Stimulated activated CD4-positive, alpha-beta T cell treated with anti-CD3 and anti-CD28 coated beads, Interleukin-12 subunit alpha, Interleukin-12 subunit beta, amount 100 ng/mL, for 48 hours (primary cell): ENCODE measurements at places on chromosomes 3 and 15.

DNA sequence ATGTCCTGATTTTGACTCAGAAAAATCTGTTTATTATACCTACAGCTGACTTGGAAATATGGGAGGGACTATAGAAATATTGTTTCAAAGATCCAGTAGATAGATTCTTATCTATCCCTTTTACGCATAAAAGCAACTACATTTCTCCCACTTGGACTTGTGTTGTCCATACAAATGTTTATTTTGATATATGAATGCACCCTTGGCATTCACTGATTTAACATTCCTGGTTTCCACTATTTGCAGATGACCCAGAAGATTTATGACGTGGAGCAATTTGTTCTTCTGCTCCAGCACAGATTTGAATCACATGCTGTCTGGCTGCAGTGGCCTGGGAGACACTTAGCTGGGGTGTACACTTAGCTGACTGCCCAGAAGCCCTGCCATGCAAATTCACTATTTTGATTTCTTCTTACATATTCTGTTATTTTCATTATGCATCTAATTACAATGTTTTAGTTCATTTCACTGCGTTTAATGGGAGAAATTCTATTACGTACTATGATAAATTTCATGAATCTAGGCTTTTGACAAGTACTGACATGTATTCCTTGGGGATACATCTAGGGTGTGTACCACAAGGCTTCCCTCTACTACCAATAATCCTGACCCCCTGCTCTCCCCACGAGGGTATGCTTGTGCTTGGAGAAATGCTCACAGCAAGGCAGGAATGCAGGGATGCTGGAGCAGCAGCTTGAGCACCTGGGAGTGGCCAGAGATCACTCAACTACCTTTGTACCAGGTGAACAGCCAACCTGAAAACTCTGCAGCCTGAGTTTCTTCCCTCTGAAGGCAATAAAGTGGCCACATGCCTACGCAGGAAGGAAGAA, 223.6 kb upstream of the TBL1XR1 start:
- no peak for DNase-seq

- no peak for DNase-seq
These were observed 70.2 kb upstream of the ZBTB20 start for GRCh38 chr3:115217292-115217677.

- DNase-seq = no peak
These were observed 8.6 kb downstream of the PARP9 start for GRCh38 chr3:122555275-122556071.

DNA sequence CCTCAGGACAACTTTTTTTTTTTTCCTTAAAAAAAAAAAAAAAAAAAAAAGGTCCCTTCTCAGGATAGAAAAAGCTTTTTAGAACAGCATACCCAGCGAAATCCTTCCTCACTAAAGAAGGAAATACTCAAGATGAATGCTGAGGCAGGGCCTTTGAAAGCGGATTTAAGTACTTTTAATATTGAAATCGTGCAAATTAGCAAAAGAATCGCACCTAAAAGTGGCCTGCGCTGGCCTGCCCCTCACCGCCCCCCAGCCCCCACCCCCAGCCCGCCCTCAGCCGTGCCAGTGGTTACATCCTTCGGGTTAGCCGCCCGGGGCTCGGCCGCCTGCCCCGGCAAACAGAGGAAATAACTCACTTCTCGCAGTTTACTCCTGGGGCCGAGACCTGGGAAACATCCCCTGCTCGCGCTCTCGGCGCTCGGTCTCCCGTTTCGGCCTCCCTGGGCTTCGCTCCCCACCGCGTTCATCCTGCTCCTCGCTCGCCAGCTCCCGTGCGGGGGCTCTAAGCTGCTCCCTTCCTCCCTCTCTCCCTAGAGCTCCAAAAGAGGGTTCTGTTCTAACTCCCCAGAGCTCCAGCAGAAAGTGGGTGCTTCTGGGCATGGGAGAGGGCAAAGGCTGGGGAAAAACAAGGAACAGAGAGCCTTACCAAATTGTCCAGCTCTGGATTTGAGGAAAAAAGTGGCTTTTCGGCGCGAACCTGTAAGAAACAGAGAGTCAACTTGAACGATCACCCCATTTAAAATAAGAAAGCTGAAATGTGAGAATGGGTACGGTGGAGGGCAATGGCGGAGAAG, 5.2 kb downstream of the MEIS2 start:
- no peak for DNase-seq

- no peak for DNase-seq
These were observed 766.8 kb downstream of the TBL1XR1 start for GRCh38 chr3:176430244-176431037.

DNA sequence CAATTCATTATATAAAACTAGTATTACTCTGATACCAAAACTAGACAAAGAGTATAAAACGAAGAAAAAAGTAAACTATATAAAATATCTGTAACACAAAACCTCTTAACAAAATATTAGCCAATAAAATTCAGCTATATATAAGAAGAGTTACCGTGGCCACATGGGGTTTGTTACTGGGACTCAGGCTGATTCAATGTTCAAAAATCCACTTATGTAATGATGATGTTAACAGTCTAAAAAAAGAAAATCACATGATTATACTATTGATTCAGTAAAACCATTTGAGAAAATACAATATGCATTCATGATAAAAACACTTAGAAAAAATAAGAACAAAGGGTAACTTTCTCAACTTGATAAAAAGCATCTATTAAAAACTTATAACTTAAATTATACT, 18.3 kb downstream of the P2RY1 start:
- DNase-seq = no peak

DNA sequence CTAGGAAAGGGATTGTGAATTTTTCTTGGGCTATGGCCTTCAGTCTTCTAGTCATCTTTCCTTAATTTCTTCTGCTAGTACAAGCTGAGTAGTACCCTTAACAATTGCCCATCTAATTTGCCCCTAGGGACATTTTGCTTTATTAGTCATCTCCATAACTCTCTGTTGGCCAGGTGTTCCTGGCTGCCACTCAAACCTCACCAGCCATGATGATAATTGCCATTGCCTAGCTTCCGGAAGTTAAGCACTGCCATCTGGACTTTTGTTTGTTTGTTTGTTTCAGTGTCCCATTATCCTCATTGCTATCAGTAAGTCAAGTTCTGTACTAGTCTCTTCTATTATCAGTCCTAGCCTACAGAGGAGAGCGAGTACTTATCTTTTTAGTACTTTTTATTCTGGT, 36.6 kb upstream of the UBL7 start:
- no peak for DNase-seq

DNA sequence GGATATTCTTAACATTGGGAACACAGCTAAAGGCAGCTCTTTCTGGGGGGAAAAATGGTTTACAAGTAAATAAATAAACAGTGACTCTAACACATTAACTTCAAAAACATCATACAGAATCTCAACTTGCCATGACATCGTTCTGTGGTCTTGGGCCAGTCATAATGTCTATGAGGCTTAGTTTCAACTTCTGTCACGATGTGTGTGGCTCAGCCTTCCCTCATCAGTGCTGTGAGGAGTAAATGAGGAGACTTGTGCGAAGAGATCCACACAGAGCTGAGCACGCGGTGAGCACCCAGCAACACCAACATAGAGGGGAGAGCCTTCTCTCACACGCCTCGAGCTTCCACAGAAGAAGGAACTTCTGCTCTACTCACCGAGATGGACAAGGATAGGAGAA, 49.0 kb downstream of the DZIP1L start:
- peak; percentile 33 for DNase-seq

GRCh38 chr15:33059184-33059583, 135.3 kb downstream of the FMN1 start:
- no peak for DNase-seq

DNA sequence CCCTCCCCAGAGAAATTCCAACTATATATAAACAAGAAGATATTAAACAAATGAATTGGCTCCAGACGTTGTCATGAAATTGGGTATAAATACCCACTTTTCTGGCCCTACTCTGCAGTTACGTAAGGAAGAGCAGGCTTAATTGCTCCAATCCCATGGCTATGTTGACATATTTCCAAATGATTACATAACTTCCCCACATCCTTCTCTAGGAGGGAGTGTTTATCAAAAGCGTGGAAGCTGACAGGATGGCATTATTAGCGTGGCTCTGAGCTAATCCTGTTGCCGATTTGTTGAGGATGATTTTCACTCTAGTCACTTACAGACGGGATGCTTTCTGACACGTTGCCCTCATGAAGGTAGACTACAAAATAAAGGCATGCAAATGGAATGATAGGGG, 347.5 kb upstream of the TMCO5A start:
- no peak for DNase-seq

DNA sequence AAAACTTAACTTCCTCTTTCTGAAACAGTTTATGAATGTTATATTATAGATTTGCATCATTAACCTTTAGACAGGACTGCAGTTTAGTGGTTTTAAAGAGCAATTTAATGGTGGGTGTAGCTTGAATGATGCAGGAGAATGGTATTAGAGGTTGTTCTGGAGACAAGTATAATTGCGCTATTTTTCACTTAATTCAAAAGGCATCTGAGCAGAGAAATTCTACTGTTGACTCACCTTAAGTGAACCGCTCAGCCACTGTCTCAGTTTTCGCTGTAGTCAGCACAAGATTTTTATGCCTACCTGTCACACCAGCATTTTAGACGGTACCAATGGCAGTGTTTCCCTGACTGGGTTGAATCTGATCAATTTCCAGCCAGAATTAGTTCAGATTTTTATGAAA, 348.8 kb upstream of the DCBLD2 start:
- no peak for DNase-seq
